ENCODE measurements at places on chromosomes 7 and 10. TPM values are rescaled to one million over a fixed set of nuclear protein-coding genes. Genes with fewer than 3 reads are reported as not detected.

Gene ANKRD30A
- polyA plus RNA-seq = not detected

Gene PTPRE
- 5.7 TPM for polyA plus RNA-seq

Gene PSMG3
- polyA plus RNA-seq = 34.1 TPM

Gene PON3
- polyA plus RNA-seq = 3.3 TPM

Gene ACTA2
- polyA plus RNA-seq = 188 TPM

Gene COL13A1
- 29.6 TPM for polyA plus RNA-seq

Gene PDE6C
- 0.33 TPM for polyA plus RNA-seq

Gene C10orf143
- polyA plus RNA-seq = 5.4 TPM

Gene CDH23
- polyA plus RNA-seq = 0.83 TPM

Gene TMEM178B
- polyA plus RNA-seq = 0.38 TPM

Gene EIF4H
- 298 TPM for polyA plus RNA-seq

Gene PRSS37
- polyA plus RNA-seq = 0.21 TPM

Gene NRAP
- polyA plus RNA-seq = 0.03 TPM

Gene KCTD7
- 28.8 TPM for polyA plus RNA-seq

Gene ELN
- 63.4 TPM for polyA plus RNA-seq

Gene HOGA1
- polyA plus RNA-seq = 48.5 TPM

Gene STOX1
- polyA plus RNA-seq = 10.0 TPM

Gene CYP2C8
- 7.4 TPM for polyA plus RNA-seq

Gene TAS2R5
- 14.9 TPM for polyA plus RNA-seq

Data from renal pelvis (tissue), 12 donors.